ENCODE measurements at places on chromosomes 3 and 15.
A peak's percentile ranks its signal among the peaks of the same experiment; 100 is the strongest.

GRCh38 chr15:58805095-58805494 lies 34.0 kb downstream of the MINDY2 start:
- DNase-seq: no peak

DNA sequence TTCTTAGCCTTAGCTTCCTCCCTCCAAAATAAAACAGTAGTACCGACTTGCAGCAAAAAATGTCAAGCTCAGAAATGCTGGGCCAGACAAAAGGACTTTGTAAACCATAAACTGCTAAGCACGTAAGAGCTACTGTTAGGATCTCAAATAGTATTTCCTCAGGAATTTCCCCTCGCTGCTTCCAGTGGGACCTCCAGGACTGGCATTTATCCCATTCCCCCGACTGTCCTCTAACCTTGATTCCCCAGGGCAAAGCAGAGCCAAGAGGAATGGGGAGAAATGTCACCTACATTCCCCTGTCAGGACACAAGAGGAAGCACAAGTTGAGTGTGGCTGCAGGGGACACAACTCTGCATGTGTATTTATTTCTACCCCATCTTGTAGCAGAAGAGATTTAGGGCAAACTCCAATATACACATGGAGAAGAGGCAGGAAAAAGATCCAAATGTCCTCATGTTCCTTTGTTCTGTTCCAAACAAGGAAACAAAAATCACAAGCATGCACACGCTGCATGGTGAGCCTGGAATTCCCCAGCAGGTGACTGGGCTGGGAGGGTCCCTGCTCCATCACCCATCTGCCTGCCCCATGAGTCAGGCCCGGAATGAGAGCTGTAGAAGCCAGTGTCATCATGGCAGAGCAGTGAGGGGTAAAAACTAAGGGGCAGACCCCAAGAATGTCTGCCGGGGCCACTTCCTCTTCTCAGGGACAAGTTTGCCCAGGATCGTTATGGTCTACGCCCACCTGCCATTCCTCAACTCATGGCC lies 4.2 kb downstream of the STOML1 start:
- DNase-seq: peak; percentile 65

- DNase-seq: no peak
Observed at GRCh38 chr3:132279030-132279429, 38.2 kb upstream of the ACP3 start.

- no peak for DNase-seq
Observed at GRCh38 chr15:57171426-57171825, 204.9 kb upstream of the CGNL1 start.

DNA sequence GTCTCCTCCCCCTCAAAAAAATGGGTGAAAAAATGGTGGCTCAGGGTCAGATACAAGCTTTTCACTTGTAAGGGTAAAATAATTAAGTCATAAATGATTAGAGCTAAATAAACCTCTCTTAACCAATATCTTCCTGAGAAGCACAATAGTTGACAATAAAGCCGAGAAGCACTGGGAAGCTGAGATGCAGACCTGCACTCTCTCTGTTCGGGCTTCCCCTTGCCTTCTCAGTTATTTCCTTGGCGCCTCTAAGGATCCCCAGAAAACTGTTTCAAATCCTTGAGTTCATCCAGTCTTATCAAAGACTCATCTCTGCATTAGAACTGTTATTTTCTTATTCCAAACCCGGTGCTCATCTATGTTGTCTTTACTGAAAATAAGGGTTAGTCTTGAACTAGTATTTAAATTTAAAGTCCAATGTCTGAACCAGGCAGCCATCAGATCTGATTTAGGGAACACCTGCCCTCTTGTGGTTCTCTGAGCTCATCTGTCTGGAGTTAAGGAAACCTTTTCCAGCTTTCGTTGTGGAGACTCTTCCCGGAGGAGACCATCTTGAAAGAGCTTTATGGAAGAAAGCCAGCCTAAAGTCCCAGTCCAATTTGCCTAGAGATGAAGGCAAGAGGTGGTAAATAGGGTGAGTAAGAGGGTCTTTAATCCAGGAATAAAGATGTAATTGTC lies 256.4 kb upstream of the MCTP2 start:
- peak; percentile 27 for DNase-seq

- no peak for DNase-seq
Observed at GRCh38 chr15:31346367-31347066, 19.9 kb downstream of the KLF13 start.

- DNase-seq: no peak
Observed at GRCh38 chr15:78069052-78069414, 8.5 kb downstream of the TBC1D2B start.

- DNase-seq: no peak
Observed at GRCh38 chr15:81894061-81894460, 151.8 kb downstream of the MEX3B start.

DNA sequence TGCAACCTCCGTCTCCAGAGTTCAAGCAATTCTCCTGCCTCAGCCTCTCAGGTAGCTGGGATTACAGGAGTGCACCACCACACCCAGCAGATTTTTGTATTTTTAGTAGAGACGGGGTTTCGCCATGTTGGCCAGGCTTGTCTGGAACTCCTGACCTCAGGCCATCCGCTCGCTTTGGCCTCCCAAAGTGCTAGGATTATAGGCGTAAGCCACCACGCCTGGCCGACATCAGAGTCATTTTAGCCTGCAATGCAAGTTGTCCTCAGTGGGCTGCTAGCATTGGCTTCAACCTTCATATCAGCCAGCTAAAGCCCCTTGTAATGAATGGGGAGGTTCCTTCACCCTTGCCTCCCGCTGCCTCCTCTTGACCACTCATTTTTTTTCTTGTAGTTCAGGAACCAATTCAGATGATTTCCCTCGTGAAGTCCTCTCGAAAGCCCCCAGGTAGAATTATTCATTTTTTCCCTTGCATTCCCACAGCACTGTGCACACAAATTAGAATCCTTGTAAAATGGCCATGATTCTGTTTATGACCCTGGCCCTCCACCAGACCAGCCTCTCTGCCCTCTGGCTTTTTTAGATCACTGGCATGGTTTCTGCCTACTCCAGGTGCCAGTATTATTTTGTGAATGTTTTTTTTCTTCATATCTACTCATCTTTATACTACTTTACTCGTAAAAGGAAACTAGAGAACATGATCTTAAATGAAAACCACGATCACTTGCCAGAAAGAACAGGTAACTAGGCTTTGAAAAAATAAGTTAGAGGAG lies 29.1 kb downstream of the FLNB start:
- no peak for DNase-seq

DNA sequence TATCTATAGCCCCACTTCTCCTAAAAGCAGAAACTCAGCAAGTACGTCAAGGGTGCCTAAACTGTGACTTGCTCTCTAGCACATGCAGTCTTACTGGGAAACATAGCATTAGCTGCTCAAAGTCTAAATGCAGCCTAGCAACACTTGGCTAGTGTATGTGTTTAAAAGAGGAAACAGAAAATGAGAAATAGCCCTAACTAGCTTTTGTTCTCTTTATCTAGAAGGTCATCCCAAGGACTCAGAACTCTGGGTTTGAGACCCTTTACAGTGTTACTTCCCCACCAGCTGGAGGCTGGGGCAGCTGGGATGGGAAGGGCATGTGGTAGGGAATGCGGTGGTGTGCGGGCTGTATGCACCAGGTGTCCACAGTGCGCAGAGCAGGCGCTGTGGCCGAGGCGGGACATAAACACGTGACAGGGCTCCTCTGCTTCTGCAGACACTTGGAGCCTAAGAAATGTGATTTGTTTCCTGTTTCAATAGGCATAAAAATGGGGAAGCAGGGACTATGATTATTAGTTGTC lies 13.3 kb downstream of the ETV5 start:
- DNase-seq: no peak

GRCh38 chr3:10442151-10442795 lies 63.1 kb downstream of the ATP2B2 start:
- no peak for DNase-seq

DNA sequence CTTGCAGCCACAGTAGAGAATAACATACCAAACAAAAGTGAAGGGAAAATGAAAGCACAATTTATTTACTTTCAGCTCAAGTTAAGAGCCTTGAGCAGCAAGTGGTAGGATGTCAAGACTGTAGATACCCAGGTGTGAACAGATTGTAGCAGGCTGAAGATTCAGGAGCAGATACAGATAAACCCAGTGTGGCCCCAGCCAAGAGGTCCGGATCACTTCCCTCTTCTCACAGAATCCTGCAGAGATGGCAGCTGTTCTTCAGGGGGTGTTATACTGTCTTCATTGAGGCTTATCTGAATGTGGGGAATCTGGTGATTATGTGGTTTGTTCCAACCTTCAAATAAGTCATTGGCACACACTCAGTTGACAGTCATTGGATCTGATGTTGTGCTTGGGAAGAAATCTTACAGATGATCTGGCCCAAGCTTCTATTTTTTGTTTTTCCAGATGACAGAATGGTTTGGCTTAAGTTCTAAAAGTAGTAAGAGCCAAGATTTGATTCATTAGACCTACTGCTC lies 2.2 kb downstream of the STARD9 start:
- DNase-seq: no peak

DNA sequence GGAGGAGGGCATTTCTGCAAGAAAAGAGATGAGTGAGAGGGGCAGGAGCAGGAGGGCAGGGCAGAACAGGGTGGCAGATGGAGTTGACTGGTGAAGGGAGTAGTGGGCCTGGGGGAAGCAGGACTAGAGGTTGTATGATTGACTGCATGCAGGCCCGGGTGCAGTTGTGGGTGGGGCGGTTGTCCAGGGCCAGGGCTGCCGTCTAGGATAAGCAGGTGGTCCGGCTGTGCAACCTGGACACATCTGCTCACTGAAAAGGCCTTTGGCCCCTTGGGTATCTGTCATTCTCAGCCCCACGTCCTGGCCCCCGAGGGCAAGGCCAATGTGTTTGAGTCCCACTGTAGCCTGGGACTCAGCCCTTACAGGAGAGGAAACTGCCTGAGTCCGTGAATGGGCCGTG lies 25.4 kb downstream of the ALS2CL start:
- no peak for DNase-seq

GRCh38 chr3:107578091-107578490 lies 55.3 kb downstream of the BBX start:
- no peak for DNase-seq

- no peak for DNase-seq
Observed at GRCh38 chr3:44950275-44950734, 25.7 kb downstream of the ZDHHC3 start.

- peak; percentile 27 for DNase-seq
Observed at GRCh38 chr3:151925876-151926275, 52.4 kb downstream of the SUCNR1 start.

DNA sequence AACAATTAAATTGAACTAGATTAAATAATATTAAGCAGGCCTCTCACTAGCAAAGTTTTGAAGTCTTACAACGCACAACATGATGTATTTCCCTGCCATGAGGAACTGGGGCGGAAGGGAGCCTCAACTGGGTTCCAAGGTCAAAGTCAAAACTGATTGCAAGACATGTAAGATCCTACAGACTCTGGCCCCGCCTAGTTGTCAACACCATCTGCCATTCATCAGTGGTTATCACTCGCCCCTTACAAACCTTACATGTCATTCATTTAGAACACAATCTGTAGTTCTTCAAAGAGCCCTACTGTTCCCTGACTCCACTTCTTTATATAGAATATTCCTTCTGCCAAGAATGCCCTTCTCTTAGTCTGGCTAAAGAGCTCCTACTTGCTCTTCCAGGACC lies 10.0 kb downstream of the ATP13A3 start:
- no peak for DNase-seq

DNA sequence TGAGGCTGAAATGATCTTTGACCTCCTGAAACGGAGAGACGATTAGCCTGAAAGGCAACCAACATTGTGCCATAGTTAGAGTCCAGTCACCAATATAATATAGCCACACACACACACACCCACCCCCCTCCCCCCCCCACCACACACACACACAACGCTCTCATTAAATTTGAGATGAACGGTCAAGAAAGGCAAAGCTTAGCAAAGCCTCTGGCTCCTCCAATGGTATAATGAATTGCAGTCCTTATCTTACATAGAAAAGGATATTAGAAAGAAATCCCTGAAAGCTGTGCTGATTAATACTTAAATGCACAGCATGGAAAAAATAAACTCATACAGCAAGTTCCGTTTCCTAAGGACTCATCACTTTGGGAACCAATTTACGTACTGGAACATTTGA lies 876 bp upstream of the ZNF385D start:
- DNase-seq: no peak

DNA sequence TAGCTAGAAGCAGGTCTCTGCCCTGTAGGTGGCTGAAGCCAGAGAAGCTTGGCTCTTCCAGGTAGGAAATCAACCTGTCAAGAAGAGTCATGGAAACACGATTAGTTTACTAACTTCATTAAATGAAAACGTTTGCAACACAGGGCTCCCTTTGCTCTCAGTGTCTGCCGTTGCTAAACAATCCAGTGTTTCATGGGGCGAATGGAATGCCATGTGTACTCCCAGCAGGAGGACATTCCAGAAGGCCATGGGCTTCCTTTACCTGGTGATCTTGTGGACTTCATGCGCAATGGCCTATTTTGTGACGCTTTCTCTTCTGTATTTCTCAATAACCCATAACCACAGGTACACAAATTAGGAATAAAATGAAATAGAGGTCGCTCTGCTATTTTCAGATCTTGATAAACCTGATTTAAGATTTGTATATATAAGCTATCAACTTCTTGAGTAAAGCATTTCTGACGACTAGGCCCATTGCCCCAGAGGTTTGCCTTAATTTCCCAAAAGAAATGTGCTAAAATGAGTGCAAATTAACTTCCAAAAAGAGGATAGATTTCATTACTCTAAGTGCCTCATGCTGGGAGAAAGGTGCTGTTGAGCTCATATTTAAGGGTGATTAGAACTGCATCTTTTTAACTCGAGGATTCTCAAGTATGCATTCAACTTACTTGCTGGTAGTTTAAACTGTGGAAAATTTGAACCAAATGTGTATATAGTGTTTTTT lies 171.0 kb downstream of the EPHA3 start:
- no peak for DNase-seq

DNA sequence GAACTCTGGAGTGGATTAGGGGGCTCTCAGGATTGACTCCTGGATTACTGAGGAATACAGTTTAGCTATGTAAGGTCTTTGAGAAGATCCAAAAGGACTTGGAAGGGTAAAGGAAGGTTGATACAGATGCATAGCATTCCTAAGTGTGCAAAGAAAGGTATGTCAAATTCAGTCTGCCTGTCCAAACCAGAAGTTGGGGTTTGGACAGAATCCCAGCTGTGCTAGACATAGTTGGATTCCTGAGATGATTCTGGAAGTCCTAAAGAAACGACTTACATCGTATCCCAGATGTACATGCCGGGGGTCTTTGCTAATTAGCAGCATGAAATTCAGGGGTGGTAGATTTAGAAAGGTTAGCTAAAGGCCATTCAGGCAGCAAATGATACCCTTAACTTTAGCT lies 97.7 kb upstream of the TSPAN3 start:
- no peak for DNase-seq

GRCh38 chr15:23014394-23015000 lies 24.9 kb downstream of the TUBGCP5 start:
- DNase-seq: no peak

DNA sequence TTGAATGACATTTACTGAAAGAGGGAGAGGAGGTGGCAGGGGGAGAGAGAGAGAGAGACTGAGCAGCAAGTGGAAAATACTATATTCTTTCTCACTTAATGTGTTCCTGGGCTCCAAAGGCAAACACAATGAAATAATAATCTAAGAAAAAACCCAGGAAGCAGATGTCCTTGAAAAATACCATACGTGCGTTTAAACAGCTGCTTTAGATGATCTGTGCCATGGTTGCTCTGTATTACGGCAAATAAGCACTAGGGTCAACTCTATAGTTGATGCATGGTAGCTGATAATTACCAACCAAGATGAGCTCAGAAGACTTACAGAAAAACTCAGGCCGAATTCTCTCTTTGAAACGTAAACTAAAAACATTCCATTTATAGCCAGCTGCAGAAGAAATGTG lies 410.3 kb upstream of the TBL1XR1 start:
- DNase-seq: no peak

- no peak for DNase-seq
Observed at GRCh38 chr3:164320962-164321361, 757.3 kb downstream of the SI start.

All from kidney glomerular epithelial cell (primary cell).